Retina (tissue), 1 donor: ENCODE measurements at places on chromosomes 1 and 21.

GRCh38 chr1:224333939-224334786 lies 4.2 kb upstream of the NVL start:
- no peak for DNase-seq

- DNase-seq = no peak
These were observed 35.9 kb downstream of the CNST start for GRCh38 chr1:246602194-246602593.

DNA sequence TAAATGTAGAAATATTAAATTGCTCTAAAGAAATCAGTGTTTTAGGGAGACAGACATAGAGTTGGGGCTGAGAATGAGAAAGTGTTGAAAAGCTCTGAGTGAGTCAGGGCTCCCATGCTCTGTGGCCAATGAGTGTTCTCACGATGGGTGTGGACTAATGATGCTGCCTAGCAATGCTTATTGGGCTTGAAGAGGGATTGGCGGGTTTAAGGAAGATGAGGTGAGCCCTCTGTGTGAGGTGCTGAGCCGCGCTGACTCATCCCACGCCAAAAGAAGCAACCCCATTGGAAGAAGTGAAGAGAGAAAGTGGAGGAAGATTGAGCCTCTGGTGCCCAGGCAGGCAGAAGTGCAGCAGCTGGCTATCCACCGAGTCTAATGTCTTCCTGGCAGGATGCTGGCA lies 65.1 kb upstream of the DPT start:
- DNase-seq = no peak

DNA sequence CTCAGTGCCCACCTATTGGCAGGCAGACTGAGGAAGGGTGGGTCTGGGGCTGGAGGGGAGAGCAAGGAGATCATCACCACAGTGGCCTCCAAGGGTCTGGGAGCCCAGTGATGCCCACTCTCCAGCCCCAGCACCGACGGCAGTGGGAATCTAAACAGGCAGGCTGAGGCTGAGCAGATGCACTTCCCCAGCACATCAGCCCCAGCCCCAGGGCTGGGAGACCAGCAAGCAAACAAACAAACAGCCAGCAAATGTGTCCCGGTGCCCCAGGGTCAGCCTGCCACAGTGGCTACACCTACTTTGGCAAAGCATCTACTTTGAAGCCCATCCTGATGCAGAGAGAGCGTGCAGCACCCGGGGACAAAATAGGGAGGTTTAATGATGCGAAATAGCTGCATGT lies 216.3 kb upstream of the ZC3H12A start:
- DNase-seq = no peak

DNA sequence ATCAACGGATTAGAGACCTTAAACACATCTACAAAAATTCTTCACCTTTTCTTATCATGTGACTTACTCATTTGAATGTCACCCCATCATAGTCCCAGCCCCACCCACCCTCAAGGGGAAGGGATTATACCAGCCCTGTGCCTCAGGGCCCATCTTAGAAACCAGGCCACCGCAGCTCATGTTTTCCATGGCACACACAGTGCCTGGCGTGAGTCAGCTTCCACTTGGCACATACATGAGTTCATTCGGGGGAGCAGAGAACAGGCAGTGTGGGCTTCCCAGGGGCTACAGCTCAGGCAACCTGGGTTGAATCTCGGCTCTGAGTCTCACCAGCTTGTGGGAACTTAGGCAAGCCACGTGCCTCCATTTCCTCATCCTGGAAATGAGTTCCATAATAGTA lies 310.6 kb downstream of the NPHP4 start:
- DNase-seq = no peak

DNA sequence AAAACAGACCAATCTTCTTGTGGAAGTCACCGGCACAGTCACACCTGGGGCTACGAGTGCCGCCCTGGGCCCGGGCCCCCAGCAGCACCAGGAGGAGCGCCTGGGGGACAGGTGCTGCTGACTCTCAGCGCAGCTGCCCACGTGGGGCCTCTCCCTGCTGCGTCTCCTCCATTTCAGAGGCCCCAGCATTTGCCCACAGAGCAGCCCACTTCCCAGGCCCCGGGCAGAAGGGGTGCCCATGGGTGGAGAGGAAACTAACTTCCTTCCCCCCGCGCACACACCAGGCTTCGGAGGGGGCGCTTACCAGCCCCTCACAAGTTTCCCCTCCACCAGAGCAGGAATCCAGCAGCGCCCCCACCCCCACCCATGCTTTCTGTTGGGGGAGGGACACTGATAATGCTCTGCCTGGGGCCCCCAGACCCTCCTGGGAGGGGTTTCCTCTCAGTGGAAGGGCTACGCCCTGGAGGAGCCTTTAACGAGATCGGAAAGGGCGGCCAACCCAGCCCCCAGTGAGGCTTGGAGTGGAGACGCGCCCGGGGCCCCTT lies 440 bp downstream of the TNFRSF25 start:
- no peak for DNase-seq

DNA sequence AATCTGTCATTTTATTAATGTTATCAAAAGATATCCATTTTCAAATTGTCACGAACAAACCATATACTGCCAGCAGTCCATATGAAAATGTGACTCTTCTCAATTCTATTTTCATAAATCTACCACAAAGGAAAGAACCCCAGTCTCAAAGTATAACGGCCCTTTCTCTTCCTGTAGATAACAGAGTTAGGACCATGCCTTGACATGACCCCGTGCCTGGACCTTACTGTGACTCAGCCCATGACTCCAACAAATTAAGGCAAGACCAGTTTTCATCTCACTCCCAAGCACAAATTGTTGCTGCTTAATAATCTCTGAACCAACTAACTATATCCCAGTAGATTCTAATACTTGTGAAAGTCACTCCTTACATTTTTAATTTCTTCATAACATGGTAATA lies 124.4 kb upstream of the NFIA start:
- DNase-seq = no peak

DNA sequence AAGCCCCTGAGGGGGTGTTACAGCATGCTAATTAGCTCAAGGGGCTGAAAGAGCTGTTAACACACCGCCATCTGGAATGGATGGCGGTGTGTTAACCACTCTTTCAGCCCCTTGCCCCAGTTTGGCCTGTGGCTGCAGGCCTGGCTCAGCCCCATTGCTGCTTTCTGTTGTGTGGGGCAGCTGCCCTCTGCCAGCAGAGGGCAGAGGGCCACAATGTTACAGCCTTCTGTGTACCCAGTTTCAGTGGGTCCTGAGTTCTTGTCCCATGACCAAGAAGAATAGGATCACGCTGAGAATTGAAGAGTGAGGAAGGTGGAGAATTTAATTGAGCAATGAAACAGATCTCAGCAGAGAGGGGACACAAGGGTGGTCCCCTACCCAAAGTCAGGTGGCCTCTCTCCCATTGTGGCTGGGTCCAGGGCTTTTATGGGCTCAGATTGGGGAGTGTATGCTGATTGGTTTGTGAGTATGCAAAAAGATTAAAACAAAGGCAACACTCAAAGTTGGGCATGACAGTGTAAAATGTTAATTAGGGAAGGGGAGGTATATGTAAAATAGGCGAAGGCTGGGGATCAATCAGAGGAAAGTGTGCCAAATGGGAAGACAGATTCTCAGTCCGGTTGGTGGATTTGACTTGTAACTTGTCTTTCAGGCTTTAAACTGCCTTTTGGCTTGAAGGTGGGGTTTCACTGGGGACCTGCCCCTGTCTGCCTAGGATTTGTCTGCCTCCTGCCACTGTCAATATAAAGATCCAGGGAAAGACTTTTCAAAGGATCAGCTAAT lies 142.2 kb downstream of the RABGAP1L start:
- DNase-seq = no peak

GRCh38 chr1:33641104-33641830 lies 168.8 kb downstream of the ZSCAN20 start:
- DNase-seq = no peak

- no peak for DNase-seq
These were observed 8.0 kb downstream of the STX6 start for GRCh38 chr1:181014477-181015250.

GRCh38 chr1:181122222-181122621 lies 33.7 kb downstream of the IER5 start:
- DNase-seq = no peak

DNA sequence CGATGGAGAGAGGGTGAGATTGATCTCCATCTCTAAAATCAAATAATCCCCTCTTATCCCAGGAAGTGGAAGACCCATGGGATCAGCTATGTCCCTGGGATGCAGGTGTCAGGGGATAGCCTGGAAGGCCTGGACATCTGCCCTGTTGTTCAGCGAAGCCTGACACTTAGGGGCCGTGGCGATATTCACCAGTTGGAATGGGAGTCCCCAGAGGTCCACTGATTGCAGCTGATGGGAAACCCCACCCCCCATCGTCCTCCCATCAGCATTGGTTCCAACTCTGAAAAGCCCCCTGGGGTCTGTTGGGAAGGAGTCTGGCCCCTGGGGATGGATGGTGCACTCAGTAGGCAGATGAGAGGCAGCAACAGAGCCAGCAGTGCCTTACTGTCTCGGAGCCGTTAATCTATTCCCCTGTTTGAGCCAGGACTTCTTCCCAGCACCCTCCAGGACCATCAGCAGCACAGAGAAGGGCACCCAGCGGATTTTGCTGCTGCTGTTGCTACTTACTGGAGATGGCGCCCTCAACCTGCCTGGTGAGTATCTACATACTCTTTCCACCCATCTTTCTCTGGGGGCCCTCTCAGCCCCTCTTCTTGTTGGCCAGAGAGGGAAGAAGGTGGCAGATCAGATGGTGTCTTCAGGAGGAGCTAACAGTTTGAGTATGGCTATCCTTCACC lies 13.4 kb downstream of the CATSPER4 start:
- DNase-seq = no peak

DNA sequence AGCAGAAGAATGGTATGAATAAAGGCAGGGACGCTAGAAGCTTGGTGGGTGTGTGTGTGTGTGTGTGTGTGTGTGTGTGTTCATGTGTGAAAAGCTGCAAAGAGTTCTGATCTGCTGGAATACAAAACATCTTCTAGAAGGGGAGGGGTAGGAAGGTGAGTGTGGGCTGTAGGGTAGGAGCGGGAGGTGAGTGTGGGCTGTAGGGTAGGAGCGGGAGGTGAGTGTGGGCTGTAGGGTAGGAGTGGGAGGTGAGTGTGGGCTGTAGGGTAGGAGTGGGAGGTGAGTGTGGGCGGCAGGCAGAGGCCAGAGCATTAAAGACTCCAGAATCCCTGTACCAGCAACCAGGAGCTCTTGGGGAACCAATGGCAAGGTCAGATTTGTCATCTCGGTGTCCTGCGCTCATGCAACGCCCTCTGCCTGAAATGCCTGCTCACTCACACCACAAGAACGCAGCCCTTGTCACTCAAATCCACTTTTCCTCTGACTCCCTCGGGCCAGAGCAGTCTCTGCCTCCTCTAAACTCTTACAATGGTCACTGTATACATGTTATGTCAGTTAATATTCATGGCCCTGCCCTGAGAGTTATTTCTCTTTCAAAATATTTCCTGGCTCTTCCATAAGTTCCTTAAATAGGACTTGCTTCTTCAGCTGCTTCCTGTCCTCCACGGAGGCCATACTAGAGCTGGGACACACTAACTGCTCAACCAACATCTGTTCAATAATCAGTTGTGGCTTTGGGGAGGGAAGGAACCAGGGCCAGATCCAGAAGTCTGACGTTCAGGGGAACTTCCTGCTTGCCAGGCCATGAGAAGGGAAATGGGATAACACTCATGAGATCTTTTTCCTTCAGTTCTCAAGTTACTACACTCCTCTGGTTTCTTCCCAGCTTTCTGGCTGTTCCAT lies 53.6 kb upstream of the ZNF644 start:
- DNase-seq = no peak

DNA sequence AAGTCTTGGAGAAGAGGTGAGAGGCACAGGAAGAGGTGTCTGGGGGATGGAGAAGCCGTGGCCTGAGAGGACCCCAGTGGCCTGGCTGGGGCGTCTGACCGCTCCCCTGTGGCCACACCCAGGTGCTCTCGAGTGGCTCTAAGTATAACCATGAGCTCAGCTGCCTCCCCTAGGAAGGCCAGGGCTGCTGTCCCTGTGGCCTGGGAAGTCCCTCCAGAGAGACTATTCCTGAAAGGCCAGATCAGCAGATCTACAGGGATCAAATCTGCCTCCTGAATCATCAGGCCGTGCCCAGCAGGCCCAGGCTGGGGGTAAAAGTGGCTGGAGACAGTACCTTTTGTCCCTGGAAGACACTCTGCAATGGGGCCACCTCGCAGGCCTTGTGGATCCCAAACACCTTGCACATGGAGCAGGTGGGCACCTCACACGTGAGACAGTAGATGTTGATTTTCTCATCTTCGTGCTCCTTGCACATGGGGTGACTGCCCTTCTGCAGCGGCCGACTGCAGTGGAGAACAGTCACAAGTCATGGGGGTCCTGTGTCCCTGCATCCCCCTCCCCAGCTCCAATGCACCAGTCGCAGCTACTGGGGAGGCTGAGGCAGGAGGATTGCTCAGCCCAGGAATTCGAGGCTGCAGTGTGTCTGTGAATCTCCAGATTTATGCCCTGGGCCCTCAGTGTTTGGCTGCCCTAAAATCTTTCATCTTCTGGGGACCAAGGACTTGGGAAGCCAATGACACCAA lies 6.4 kb downstream of the TRIM63 start:
- no peak for DNase-seq

DNA sequence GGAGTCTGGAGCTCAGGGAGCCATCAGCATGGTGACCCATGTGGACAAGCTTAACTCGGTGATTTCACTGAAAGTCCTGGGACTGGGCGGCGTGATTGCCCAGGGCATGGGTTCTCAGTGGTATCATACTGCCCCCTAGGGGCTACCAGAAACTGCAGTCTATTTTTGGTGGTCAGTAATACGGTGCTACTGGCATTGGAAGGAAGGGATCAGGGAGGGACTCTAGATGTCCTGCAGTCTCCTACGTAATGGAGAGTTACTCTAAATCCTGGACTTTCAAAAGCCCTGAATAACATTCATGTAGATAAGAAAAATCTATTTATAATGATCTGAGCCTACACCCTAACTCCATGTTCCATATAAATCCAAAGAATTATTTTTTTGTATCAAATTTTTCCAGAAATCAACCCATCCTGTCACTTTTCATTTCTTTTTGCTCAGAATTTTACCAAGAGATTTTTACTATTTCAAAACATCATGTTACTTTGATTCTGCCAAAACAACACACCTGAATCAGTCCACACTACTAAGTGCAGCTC lies 37.3 kb downstream of the PABPC4 start:
- peak; percentile 55 for DNase-seq

GRCh38 chr1:229625071-229625914 lies 629 bp downstream of the TAF5L start:
- DNase-seq = peak; percentile 76
